ENCODE measurements at places on chromosomes 16 and 17.

GRCh38 chr17:42221886-42222745 is 27.8 kb upstream of the GHDC start:
- H3K4me1 ChIP-seq, result peaks cover 4% of the 10 kb centered on the region
- H3K27ac ChIP-seq, result no peak overlapping the region
- no peaks in the 10 kb centered on the region for H3K27me3 ChIP-seq

- no peak overlapping the region for H3K27ac ChIP-seq
- H3K27me3 ChIP-seq, result no peaks in the 10 kb centered on the region
- DNase-seq, result no peak
- H3K4me3 ChIP-seq, result no peak overlapping the region
- H3K36me3 ChIP-seq, result no peaks in the 10 kb centered on the region
- peaks cover 40% of the 10 kb centered on the region for H3K4me1 ChIP-seq
Observed at GRCh38 chr16:88929091-88929445, 47.9 kb downstream of the CBFA2T3 start.

- H3K27ac ChIP-seq, result no peak overlapping the region
- H3K27me3 ChIP-seq, result no peaks in the 10 kb centered on the region
- H3K4me1 ChIP-seq, result no peaks in the 10 kb centered on the region
- DNase-seq, result no peak
- H3K4me3 ChIP-seq, result no peak overlapping the region
Observed at GRCh38 chr16:49604602-49605001, 231.0 kb downstream of the C16orf78 start.

DNA sequence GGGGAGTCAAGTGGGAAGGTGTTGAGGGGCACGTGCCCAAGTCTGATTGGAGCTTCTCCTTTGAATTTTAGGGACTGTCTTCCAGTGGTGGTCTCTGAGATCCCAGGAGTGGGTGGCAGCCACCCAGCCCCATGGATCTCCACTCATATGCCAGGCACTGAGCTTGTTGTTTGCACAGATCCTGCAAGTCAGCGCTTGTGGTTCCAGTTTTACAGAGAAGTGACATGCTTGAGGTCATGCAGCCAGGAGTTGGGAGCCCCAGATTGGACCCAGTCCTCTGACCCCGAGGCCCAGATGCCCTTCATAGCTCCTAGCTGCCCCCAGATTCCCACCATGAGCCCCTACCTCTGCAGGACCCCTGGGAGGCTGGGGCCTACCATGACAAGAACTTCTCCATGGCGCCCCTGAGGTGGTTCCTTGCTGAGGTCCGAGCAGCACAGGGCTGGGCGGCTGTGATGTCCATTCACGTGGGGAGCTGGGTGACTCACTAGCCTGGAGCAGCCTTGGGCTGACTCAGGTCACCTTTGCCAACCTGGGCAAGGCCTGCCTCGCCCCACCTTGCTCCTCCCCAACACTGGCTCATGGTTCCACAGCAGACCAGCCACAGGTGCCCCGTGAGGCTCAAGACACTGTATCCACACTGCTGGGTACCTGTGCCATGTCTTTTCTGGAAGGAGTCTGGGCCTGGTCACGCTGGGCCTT is 47.4 kb downstream of the RAI1 start:
- H3K4me1 ChIP-seq, result peaks cover 66% of the 10 kb centered on the region
- H3K27ac ChIP-seq, result no peak overlapping the region
- H3K27me3 ChIP-seq, result no peaks in the 10 kb centered on the region
- H3K4me3 ChIP-seq, result no peak overlapping the region

- H3K27ac ChIP-seq, result no peak overlapping the region
- no peaks in the 10 kb centered on the region for H3K36me3 ChIP-seq
- H3K27me3 ChIP-seq, result no peaks in the 10 kb centered on the region
Observed at GRCh38 chr17:80087346-80088265, 13.8 kb upstream of the GAA start.

DNA sequence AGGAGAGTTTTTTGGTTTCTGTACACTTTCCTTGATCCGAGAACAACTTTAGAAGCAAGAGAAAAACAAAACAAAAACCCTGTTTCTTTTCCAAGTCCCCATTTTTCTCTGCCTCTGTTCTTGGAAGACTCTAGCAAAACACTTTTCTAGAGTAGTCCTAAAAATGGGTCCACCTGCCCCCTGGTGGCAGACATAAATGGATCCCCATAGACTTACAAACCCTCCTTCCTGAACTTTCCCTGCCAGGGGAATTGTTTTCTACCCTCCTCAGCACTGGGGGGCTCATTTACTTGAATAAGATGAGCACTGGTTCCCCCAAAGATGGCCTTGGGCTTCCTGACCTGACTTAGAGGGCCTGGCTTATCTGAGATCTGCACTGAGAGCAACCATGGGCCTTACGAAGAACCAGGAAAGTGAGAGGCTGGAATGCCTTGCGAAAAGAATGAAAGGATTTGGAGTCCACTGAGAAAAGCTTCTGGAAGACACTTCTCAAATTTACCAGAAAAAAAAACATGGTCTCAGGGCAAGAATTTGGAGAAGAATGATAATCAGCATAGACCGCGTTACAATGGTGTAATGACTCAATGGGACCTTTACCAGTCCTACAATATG is 48.0 kb upstream of the CDYL2 start:
- H3K27me3 ChIP-seq, result no peaks in the 10 kb centered on the region
- no peaks in the 10 kb centered on the region for H3K4me1 ChIP-seq
- no peaks in the 10 kb centered on the region for H3K36me3 ChIP-seq

DNA sequence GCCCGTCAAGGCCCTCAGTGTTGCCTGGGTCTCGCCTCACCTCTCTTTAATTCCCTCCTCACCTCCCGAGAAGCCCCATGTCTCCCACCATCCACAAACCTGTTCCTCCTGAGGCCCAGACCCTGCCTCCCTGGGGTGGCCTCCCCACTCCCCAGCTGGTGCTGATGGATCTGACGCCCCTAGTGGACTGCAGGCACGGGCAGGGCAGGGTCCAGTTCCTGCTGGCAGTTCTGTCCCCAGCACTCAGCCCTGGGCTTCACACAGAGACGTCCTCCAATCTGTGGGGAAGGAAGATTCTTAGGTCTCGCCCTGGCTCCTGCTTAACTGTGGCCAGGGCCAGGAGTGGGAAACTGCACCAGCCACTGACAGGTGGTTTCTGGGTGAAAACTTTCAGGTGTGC is 108.8 kb downstream of the AMFR start:
- no peaks in the 10 kb centered on the region for H3K36me3 ChIP-seq
- H3K4me1 ChIP-seq, result no peaks in the 10 kb centered on the region
- no peak for DNase-seq
- no peak overlapping the region for H3K4me3 ChIP-seq

DNA sequence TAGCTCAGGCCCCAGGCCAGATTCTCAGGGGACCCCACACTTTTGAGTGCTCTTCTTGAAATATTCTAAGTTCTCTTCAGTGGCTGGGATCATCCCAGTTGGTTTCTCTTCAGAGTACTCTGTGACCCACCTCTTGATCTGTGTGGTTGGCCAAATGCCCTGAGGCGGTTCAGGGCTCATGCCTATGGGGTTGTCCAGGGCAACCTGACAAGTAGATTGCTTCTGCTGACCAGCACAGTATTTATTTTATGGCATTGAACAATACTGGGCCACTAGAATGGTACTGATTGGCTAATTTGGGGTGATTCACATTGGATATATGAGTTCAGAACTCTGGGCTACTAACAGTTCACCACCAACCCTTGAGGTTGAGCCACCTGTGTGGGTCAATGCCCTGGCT is 7.4 kb upstream of the GOSR2 start:
- H3K36me3 ChIP-seq, result no peaks in the 10 kb centered on the region
- no peak for DNase-seq

GRCh38 chr17:66715076-66715675 is 119.7 kb upstream of the CACNG5 start:
- H3K27ac ChIP-seq, result no peak overlapping the region
- peaks cover 3% of the 10 kb centered on the region for H3K4me1 ChIP-seq
- no peak for DNase-seq
- H3K4me3 ChIP-seq, result no peak overlapping the region
